IMR-90 (cell line): ENCODE measurements at places on chromosomes 11 and 22. TPM values are rescaled to one million over a fixed set of nuclear protein-coding genes. Genes with fewer than 3 reads are reported as not detected.

OVOL1 gene
- not detected in 2 replicates for total RNA-seq

CNGA4 gene
- under 0.01 TPM in 1 of 2 replicates, not detected in the other for total RNA-seq

TEX54 gene
- not detected in 2 replicates for total RNA-seq

NLRP10 gene
- 25.6 and 36.7 TPM in 2 replicates for total RNA-seq

CABP4 gene
- not detected in 2 replicates for total RNA-seq

TMEM86A gene
- total RNA-seq, result 0.28 and 0.36 TPM in 2 replicates

FAM83F gene
- not detected in 2 replicates for total RNA-seq

OR10A2 gene
- not detected in 2 replicates for total RNA-seq

OR5B21 gene
- not detected in 2 replicates for total RNA-seq

SORL1 gene
- 1.9 and 2.0 TPM in 2 replicates for total RNA-seq

FXYD6 gene
- not detected in 2 replicates for total RNA-seq

CCDC87 gene
- total RNA-seq, result under 0.01 and 0.18 TPM in 2 replicates

SCGB2A2 gene
- not detected in 2 replicates for total RNA-seq

TBX10 gene
- not detected in 2 replicates for total RNA-seq

TRIM66 gene
- total RNA-seq, result 3.9 and 5.0 TPM in 2 replicates

TRAPPC4 gene
- total RNA-seq, result 102 and 151 TPM in 2 replicates

GDPD4 gene
- total RNA-seq, result not detected in 2 replicates

MIOX gene
- total RNA-seq, result not detected in 2 replicates

OR6A2 gene
- total RNA-seq, result 0.56 and 0.72 TPM in 2 replicates

GRCh38 chr11:76793391-76794291 lies 10.5 kb downstream of the TSKU start:
- H3K4me3 ChIP-seq, result no peak overlapping the region
- H3K27me3 ChIP-seq, result no peaks in the 10 kb centered on the region
- H3K27ac ChIP-seq, result no peak overlapping the region
- H3K36me3 ChIP-seq, result peaks cover 34% of the 10 kb centered on the region

GRCh38 chr11:128772814-128773213 lies 78.9 kb downstream of the FLI1 start:
- H3K4me1 ChIP-seq, result peaks cover 3% of the 10 kb centered on the region
- no peak for DNase-seq

GRCh38 chr11:134888821-134889220 lies 476.8 kb upstream of the B3GAT1 start:
- no peaks in the 10 kb centered on the region for H3K27me3 ChIP-seq
- no peak overlapping the region for H3K4me3 ChIP-seq
- no peak overlapping the region for H3K27ac ChIP-seq
- no peaks in the 10 kb centered on the region for H3K4me1 ChIP-seq

DNA sequence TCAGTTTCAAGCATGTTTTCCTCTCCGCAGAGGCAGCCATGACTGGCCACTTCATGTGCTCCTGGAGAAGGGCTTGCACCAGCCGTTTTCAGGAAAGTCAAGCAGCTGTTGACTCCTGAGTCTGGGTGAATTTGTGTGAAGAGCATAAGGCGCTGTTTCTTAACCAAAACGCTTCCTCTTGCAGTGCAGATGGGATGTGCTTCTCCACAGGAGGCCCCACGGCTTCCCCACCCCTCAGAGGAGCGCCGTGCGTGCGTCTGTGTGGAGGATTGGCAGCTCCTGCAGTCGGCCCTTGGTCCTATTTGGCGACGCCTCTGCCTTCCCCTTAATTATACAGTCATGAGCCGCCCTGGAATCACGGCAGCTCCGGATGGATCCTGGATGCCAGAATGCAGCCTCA lies 54.1 kb upstream of the B3GAT1 start:
- no peak overlapping the region for H3K27ac ChIP-seq
- no peaks in the 10 kb centered on the region for H3K4me1 ChIP-seq
- no peak overlapping the region for H3K4me3 ChIP-seq
- DNase-seq, result no peak

DNA sequence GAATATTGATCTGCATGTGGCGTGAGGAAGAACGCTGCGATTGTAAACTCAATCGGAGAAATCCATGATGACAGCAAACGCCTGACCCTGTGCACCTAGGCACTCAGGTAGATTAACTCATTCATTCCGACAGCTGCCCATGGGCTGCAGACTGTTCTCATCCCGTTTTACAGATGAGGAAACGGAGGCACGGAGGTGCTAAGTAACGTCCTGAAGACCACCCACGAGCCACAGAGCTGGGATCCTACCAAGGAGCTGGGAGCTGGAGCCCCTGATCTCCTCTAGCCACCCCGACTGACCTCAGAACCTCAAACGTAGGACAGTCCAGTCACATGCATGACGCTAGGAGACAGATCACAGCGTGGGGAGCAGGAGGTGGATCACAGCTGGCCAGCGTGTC lies 1092.7 kb downstream of the BRD1 start:
- no peaks in the 10 kb centered on the region for H3K4me1 ChIP-seq
- no peak for DNase-seq
- H3K27me3 ChIP-seq, result no peaks in the 10 kb centered on the region
- no peaks in the 10 kb centered on the region for H3K36me3 ChIP-seq

GRCh38 chr11:46710821-46711269 lies 8.2 kb upstream of the F2 start:
- H3K4me3 ChIP-seq, result no peak overlapping the region
- no peaks in the 10 kb centered on the region for H3K27me3 ChIP-seq
- peaks cover 14% of the 10 kb centered on the region for H3K4me1 ChIP-seq
- peak overlapping the region; percentile 83; the same call in 1 of the 2 replicates for H3K27ac ChIP-seq
- peak; percentile 97 for DNase-seq
- H3K36me3 ChIP-seq, result peaks cover 18% of the 10 kb centered on the region

DNA sequence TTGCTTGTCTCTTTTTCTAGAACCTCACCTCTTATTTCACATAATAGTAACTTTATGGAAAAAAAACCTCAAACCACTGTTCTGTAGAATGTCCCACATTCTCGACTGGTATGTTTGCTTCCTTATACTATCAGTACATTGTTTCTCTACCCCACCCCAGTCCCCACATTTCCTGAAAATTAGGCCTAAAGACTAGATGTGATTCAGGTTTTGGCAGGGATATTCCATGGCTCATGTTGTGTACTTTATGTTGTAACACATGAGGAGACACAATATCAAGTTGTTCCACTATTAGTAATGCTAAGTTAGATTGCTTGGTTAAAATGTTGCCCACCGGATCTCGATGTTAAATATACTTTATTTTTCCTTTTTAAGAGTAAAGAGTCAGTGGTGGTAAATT lies 34.7 kb downstream of the DDIAS start:
- H3K4me3 ChIP-seq, result no peak overlapping the region
- H3K36me3 ChIP-seq, result no peaks in the 10 kb centered on the region; the same call in 1 of the 2 replicates
- no peaks in the 10 kb centered on the region for H3K27me3 ChIP-seq
- H3K27ac ChIP-seq, result no peak overlapping the region
- peak; percentile 31 for DNase-seq
- no peaks in the 10 kb centered on the region for H3K4me1 ChIP-seq

GRCh38 chr11:117601006-117601708 lies 195.9 kb downstream of the DSCAML1 start:
- no peaks in the 10 kb centered on the region for H3K36me3 ChIP-seq
- DNase-seq, result no peak
- no peak overlapping the region for H3K4me3 ChIP-seq
- H3K4me1 ChIP-seq, result no peaks in the 10 kb centered on the region

GRCh38 chr11:105577641-105578040 lies 32.2 kb upstream of the GRIA4 start:
- H3K27me3 ChIP-seq, result no peaks in the 10 kb centered on the region
- no peak overlapping the region for H3K27ac ChIP-seq
- H3K4me1 ChIP-seq, result peaks cover 2% of the 10 kb centered on the region
- H3K4me3 ChIP-seq, result no peak overlapping the region

GRCh38 chr11:102197670-102198139 lies 87.5 kb downstream of the YAP1 start:
- no peak for DNase-seq
- peaks cover 5% of the 10 kb centered on the region for H3K4me1 ChIP-seq
- no peak overlapping the region for H3K4me3 ChIP-seq
- H3K27me3 ChIP-seq, result no peaks in the 10 kb centered on the region
- H3K36me3 ChIP-seq, result peaks cover 4% of the 10 kb centered on the region

- peak within 1 kb of the TSS; percentile 39; the same call in 1 of the 2 replicates for H3K27ac ChIP-seq
- H3K4me1 ChIP-seq, result peaks cover 2% of the 10 kb centered on the region; the same call in 1 of the 2 replicates
- H3K36me3 ChIP-seq, result no peaks in the 10 kb centered on the region
- DNase-seq, result peak; percentile 55
- peaks cover 13% of the 10 kb centered on the region for H3K27me3 ChIP-seq
Measured at GRCh38 chr22:42553475-42554361, at the start of gene SERHL2. TSS of gene SERHL2 (plus strand) at chr22:42553956. CDS start at chr22:42554021, 65 bp downstream.

DNA sequence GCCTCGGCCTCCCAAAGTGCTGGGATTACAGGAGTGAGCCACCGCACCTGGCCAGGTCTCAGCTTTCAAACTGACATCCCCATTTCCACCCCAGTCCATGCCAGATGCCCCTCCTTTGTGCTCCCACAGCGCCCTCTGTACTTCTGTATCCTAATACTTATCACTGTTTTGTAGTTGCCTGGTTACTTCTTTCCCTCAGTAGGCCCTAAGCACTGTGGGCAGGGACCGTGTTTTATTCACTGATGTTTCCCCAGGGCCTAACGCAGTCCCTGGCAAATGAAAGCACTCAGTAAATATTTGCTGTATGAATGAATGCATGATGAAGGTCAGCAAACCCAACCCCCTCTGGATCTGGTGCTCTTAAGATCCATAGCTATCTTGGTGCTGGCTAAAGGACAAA lies 2.2 kb upstream of the TRIM3 start:
- H3K27me3 ChIP-seq, result no peaks in the 10 kb centered on the region
- no peak overlapping the region for H3K4me3 ChIP-seq
- H3K4me1 ChIP-seq, result peaks cover 10% of the 10 kb centered on the region
- H3K27ac ChIP-seq, result no peak overlapping the region
- no peak for DNase-seq

DNA sequence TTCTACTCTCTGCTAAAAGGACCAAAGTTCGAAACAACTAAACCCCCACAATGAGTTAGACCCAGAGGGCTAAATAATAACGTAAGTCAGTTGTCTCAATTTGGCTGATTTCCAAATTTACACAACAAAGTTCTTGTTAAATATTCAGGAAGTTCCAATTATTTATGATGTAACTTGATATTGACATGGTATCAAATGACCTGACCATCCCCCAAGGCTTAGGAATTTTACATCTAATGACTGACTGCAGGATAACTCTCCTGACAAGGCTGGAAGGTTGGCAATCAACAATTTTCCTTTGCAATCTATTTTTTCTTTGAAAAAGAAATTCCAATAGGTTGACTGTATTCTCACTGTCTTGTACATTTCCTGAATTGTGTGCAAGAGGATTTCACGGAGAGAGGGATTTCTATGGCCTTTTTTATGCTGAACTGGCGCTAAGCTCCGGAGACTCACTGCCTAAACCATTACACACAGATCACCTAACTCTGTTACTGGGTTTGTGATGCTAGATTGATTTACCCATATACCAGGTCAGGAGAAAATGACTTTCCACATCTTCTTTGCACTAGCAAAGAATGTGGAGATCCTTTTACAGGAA lies 9.6 kb upstream of the CDON start:
- H3K27ac ChIP-seq, result no peak overlapping the region
- DNase-seq, result no peak
- H3K27me3 ChIP-seq, result peaks cover 11% of the 10 kb centered on the region
- no peaks in the 10 kb centered on the region for H3K36me3 ChIP-seq
- H3K4me1 ChIP-seq, result no peaks in the 10 kb centered on the region

GRCh38 chr22:36471341-36471821 lies 10.1 kb downstream of the TXN2 start:
- H3K36me3 ChIP-seq, result peaks cover 29% of the 10 kb centered on the region
- peak overlapping the region; percentile 59 for H3K27ac ChIP-seq
- no peaks in the 10 kb centered on the region for H3K27me3 ChIP-seq

GRCh38 chr11:70952191-70952590 lies 300.2 kb downstream of the SHANK2 start:
- H3K4me3 ChIP-seq, result no peak overlapping the region
- no peak for DNase-seq
- H3K27ac ChIP-seq, result no peak overlapping the region
- no peaks in the 10 kb centered on the region for H3K27me3 ChIP-seq
- H3K4me1 ChIP-seq, result no peaks in the 10 kb centered on the region

DNA sequence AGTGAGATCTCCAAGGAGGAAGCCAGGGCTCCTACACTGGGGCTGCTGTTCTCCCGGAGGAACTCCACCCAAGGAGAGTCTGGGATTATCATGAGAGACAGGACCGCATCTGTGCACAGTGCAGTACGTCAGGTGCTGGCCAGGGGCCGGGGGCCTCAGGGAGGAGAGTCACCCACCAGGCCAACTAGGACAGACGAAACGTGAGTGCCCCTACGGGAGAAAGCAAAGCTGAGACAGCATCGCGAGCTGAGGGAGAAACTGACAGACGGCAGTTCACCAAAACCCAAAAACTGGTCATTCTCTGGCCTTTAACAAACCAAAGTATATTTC lies 273.4 kb downstream of the BRD1 start:
- H3K27me3 ChIP-seq, result no peaks in the 10 kb centered on the region
- no peak overlapping the region for H3K4me3 ChIP-seq
- no peak overlapping the region for H3K27ac ChIP-seq
- H3K4me1 ChIP-seq, result no peaks in the 10 kb centered on the region
- H3K36me3 ChIP-seq, result no peaks in the 10 kb centered on the region

GRCh38 chr22:20254975-20255946 lies 12.9 kb downstream of the RTN4R start:
- H3K27ac ChIP-seq, result no peak overlapping the region
- no peaks in the 10 kb centered on the region for H3K36me3 ChIP-seq
- DNase-seq, result no peak
- H3K27me3 ChIP-seq, result peaks cover 9% of the 10 kb centered on the region
- H3K4me1 ChIP-seq, result no peaks in the 10 kb centered on the region

DNA sequence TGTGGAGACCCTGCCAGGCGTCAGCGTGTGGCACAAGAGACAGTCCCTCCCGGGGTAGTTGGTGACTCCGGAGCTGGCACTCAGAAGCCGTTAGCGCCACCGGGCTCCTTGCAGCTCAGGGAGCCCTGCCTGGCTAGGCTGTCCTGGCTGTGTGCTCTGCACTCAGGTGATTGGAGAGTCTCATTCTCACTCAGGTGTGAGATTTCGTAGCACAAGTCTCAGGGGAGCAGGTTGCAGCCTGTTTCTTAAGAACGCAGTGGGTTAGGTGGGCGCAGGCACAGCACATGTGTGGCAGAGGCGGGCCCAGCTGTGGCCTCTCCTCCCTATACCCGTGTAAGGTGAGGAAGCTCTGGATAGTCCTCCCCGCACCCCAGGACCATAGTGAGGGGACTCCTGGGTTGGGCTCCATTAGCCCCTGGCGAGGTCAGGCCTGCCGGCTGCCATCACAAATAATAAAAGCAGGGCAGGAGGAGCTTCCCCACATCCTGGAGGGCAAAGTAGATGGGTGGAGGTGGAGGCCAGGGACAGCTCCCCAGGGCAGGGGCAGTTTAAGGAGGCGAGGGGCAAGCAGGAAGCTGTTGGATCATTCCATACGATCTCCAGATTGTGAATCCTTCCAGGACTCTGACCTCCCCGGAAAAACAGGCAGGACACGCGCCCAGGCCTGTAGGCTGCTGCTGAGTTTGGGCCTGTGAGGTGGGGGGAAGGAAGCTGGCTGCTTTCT lies 39.4 kb downstream of the SBF1 start:
- no peak for DNase-seq
- no peaks in the 10 kb centered on the region for H3K27me3 ChIP-seq
- peaks cover 78% of the 10 kb centered on the region for H3K36me3 ChIP-seq
- H3K4me1 ChIP-seq, result no peaks in the 10 kb centered on the region
- H3K4me3 ChIP-seq, result no peak overlapping the region
- H3K27ac ChIP-seq, result no peak overlapping the region

DNA sequence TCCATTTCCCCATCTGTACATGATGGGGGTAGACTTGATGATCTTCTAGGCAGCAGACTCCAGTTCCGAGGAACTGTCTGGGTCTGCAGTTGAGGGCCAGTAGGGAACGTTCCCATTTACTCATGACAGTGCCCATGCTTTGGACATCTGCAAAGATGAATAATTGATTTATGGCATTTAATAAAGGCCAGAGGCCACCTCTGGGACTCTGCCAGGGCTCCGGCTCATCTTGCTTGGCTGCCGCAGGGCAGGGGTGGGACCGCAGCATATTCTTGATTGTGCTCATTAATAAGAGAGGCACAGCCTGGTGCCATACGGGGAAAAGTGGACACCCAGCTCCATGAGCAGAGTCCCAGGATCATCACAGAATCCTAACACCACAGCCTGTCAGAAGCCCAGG lies 28.1 kb upstream of the KLHL35 start:
- H3K4me3 ChIP-seq, result no peak overlapping the region
- H3K36me3 ChIP-seq, result no peaks in the 10 kb centered on the region
- no peaks in the 10 kb centered on the region for H3K27me3 ChIP-seq
- H3K4me1 ChIP-seq, result peaks cover 6% of the 10 kb centered on the region
